Sigmoid colon (tissue), 7 donors: ENCODE measurements at places on chromosomes 2 and 18.

DNA sequence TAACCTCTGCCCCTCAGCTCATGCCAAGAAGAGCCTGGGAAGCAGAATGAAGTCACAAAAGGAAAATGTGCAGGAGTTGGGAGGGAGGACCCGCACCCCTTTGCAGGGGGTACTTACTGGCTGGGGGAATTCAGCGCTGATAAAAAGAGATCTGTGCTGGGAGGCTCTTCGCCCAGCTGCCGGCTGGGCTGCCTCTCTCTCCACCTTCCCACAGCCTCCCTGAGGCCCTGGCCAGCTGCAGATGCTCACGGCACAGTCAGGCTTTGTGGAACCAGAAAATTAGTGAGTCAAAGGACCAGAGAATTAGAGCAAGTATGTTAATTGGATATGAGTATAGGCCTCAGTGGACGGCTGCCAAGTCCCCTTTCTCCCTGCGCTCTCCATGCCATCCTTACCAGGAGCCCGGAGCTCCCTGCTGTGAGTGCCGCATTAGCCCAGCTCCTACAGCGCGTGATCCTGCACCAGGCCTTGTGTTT, 181.7 kb upstream of the SH3BP4 start:
- DNase-seq = no peak

DNA sequence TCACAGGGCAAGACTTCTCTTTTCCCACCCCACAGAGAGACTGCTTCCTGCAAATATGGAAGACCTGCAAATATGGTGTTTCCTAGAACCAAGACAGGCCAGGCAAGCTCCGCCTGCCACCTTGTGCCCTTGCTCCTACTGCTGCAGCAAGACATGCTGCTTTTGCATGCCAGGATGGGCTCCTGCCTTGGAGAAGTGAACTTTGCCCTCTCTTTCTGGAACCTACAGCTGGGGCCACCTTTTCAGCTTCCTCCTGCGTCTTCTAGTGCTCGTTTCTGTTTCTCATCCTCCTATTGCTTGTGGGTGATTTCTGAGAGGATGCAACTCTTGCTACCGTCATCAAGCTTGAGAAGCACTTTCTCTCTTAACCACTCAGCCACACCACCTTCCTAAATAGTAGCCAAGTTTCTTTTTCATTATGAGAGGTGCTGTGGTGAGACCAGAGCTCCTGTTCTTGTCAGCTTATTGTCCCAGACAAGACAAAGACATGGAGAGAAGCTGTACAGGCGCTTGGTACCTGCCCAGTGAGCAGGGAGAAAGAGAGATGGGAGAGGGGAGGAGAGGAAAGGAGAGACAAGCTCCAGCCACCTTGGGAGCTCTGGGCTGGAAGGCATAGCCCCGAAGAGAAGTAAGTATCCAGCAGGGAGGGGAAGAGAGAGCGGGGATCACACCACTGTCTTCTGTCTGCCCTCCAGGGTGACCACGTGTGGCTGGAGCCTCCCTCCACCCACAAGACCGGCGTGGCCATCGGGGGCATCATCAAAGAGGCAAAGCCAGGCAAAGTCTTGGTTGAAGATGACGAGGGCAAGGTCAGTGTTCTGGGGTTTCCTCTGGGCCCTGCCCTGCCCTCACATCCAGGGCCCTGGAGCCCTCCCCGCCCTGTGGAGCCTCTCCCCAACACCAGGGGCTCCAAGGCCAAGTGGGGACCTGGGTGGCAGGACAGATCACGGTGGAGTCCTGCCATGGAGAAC, 28.3 kb downstream of the MYO7B start:
- DNase-seq = peak; percentile 25

DNA sequence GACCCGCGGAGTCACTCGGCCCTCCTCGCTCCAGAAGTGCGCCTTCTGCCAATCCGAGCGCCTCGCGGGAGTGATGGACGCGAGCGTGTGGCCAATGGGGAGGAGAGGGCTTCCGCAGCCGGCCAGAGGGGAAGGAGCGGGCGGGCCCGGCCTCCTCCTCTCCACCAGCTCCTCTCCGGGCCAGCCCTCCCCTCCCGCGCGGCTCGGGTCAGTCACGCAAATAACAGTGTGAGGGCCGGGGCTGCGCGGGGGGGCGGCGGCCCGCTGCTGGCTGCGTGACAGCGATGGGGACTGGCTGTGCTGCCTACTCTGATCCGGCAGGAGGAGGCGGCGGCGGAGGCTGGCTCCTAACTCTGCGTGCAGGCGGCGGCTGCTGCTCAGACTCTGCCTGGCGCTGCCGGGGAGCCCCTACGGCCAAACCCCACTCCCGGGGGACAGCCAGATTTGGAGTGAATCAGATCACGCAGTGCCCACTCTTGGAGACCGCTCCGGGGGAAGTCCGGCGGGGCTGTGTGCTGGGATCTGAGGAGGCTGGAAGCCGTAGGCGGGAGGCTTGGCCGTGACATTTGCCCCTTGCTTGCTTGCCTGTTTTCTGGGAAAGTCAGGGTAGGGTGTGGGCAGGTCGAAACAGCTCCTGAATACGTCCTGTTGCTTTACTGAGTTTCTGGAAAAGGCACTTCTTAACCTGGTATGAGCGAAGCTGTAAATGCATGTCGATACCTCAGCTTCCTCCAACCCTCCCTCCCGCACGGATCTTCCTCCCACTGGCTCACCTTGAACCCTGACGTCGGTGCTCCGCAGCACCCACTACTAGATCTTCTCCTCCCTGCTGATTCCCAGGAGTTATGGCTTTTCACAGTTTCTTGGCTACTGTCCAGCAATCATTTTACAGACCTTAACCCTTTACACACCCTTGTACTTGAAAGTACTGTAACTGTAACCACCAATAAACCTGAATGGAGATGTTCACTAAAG, 97.9 kb upstream of the SERTAD2 start:
- DNase-seq = peak; percentile 100

DNA sequence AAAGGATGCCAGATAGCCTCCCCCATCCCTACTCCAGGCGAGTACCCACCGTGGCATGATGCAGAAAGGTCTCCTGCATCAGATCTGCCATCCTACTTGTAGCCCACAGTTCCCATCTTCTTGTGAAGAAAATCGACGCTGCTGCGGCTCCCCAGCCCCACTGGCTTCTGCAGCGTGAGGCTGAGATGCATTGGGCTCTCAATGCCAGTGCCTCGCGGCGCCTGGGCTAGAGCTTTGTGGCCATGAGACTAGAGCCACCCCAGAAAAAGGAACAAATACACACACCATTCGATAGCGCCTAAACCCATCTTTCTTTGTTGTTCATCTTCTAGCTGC, 2.8 kb downstream of the NOL4 start:
- DNase-seq = no peak

- no peak for DNase-seq
These were observed 90.1 kb upstream of the LGALSL start for GRCh38 chr2:64363848-64364247.
